ENCODE measurements at places on chromosomes 4 and X.
A peak's percentile ranks its signal among the peaks of the same experiment; 100 is the strongest.

GRCh38 chrX:148501386-148502066, 1.1 kb downstream of the AFF2 start:
- no peak for DNase-seq

GRCh38 chr4:144817081-144817480, 171.1 kb downstream of the HHIP start:
- no peak for DNase-seq

DNA sequence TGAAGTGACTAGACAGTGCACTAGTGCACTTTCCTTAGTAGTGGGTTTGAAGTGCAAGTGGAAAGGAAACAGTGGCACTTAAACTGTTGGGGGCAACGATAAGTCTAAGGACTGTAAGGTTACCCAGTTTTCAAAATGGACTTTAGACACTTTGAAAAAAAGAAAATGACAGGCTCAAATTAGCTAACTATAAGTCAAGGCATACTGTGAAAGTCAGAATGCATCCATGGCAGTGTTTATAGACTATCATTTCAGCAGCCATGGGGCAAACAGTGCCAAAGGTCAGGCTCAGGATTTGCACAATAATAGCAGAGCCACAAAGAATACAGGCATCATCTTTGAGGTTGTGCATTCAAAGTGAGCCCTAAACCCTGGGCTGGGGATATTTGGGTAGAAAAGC, 104.4 kb downstream of the CXCL13 start:
- DNase-seq: no peak

DNA sequence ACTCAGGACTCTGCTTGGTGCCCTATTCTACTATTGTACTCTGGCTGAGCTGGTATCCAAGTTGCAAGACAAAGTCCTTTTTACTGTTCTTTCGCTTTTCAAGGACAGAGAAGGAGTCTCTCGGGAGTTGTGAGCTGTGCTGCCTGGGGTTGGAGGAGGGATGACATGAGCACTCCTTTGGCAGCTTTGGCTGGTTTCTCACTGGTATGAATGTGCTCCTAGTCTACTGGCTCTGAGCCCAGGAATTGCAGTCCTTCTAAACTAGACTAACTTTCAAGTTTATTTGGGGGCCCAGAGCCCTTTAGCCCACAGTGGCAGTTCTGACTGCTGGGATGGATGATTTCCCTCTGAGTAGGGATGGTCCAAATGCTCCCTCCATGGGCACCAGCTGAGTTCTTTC, 997.1 kb downstream of the RAB28 start:
- DNase-seq: no peak

- DNase-seq: no peak
Measured at GRCh38 chrX:9379697-9380551, 84.9 kb upstream of the TBL1X start.

GRCh38 chr4:153027866-153028265, 91.7 kb downstream of the FHDC1 start:
- no peak for DNase-seq

GRCh38 chr4:142083264-142083663, 446.9 kb downstream of the IL15 start:
- DNase-seq: no peak

DNA sequence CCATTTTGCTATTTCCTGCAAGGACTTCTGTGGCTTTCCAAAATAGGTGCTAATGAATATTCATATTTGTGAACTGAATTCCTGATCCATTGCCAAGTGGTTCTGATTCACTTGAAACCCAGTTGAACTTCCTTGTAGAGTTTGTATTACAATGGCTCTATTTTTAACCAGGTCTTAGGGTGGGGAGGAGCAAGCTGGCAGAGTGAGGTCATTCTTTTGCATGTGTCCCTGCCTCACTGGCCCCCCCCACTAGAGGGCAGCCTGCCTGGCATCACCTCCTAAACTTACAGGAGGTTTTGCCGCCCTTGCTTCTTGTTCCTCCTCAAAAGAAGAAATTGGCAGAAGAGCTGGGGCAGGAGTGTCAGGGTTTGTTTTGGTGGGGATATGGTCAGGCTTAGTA, 10.5 kb downstream of the PTTG2 start:
- DNase-seq: no peak

DNA sequence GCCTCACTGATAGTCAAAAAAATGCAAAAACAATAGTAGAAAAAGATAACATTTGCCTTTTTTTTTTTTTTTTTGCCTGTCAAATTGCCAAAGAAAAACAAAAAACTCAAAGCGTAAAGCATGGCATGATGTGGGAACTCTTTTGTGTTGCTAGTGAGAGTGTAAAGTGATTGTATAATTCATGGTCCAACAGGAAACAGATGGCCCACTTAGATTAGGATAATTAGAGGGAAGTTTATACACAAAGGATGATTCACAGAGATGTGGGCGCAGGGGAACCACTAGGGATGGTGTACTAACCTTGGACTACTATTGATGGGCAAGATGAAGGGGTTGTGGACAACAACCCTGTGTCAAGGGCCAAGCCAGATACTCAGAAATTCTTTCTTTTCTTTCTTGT, 16.4 kb downstream of the MCUB start:
- DNase-seq: no peak

DNA sequence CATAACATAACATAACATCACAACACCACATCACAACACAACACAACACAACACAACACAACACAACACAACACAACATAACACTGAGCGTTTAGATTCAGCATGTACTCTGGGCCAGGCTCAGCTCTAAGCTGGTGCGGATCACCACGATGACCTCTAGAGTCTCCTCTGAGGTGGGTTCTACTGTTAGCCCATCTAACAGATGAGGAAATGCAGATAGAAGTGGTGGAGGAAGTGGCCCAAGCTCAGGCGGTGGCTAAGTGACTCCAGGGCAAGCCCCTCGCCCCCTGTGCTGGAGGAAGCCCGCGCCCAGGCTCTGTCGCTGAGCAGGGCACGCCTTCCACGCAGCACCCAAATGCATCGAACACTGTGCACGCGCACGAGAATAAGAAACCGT, 45.3 kb upstream of the CDKN2AIP start:
- DNase-seq: no peak

DNA sequence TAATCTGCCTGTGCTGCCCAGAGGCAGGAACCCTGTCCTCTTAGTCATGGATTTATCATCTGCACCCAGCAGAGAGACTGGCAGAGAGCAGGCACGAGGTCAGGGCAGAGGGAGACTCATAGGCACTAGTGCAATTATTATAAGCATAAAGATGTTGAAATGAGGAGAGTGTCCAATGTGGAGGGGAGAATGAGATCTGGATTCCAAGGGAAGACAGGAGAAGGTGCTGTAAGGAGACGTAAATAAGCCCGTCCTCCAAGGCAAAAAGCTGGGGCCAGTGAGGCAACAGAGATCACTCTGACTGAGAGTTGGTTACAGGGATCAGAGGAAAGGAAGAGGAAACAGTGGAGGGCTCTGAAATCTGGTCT, 406.2 kb downstream of the MAPK10 start:
- no peak for DNase-seq

DNA sequence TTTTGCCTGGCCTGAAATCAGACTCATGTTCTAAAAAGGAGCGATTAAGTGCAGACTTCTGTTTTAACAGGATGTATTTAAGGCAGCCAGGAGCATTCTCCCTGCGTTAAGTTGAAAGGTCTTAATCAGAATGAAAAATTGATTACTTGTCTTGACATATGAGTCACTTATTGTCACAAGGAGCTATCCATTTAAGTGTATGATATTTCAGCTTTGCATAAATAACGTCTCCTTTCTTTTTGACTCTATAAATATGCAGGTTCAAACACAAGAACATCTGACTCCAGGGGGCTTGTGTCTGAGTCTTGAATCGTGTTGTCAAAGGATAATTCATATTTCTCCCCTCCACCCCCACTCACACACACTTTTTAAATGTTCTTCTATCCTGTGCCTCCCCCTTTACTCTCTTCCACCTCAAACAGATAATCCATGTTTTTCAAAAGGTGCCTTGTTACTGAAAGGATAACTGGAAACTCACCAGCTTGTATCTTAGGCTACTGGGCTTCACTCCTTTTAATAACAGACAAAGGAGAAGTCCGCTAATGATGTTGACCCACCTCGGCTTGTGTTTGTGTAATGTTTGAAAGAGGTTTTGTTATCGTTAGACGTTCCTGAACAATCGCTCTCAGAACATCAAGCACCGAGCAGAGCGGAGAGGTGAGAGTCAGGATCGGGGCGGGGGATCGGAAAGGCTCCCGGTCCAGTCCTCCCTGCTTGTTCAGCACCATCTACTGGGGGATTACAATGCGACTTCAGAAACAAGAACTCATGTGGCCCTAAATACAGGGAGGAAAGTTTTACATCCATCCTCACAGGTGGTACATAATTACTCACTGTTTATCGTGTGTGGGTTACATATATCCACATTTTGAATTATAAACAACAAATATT, 107.5 kb upstream of the RPL34 start:
- DNase-seq: peak; percentile 16

DNA sequence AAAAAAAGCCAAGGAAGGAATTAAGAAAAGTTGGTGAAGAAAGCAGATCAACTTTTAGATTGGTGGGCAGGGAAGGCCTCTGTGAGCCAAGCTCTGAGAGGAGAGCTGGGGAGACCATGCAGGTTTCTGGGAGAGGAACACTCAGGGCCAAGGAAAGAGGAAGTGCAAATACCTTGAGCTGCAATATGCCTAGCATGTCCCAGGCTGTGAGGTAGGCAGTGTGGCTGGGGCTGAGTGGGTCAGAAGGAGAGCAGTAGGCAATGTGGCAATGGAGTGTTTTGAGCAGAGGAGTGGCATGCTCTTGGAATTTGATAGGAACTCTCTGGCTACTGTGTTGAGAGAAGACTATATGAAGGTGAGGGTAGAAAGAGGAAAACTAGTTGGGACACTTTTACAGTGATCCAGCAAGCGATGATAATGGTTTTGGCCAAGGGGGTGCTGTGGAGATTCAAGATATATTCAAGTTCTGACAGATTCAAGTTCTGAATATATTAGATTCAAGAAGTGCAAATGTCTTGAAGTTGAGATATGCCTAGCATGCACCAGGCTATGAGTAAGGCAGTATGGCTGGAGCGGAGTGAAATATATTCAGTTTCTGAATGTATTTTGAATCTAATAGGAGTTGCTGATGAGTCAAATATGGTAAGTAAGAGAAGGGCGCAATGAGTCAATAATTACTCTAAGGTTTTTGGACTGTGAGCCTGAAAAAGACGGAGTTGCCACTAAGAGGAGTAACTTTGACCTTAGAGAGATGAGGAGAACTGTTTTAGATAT, 172.5 kb downstream of the CAMK2D start:
- no peak for DNase-seq

GRCh38 chrX:25640276-25640675, 497.9 kb upstream of the MAGEB18 start:
- DNase-seq: no peak

DNA sequence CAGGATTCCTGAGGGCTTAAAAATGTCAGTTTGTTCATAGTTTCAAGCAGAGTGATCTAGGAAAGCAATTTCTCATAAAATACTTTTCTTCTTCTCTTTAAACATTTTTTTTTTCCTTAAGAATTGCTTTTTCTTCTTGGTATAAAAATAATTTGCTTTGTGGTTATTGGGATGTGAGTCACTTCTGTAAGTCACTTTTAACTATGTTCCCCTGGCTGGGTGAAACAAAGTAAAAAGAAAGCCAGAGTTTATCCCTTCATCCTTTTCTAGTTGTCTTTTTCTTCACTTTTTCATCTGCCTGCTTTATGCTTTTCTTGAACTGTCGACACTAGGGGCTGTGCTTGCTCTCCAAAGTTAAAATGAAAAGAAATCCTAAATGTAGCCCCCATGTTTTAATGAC, 33.5 kb downstream of the ARSJ start:
- DNase-seq: no peak
